ENCODE measurements at places on chromosomes 6 and 20. TPM values are rescaled to one million over a fixed set of nuclear protein-coding genes. Genes with fewer than 3 reads are reported as not detected.

The TMEM244 gene
- not detected for total RNA-seq

The C6orf15 gene
- total RNA-seq = not detected

The THBS2 gene
- 53.9 TPM for total RNA-seq

The HEY2 gene
- total RNA-seq = 19.9 TPM

The RNF182 gene
- total RNA-seq = 0.81 TPM

The SLC52A3 gene
- 3.0 TPM for total RNA-seq

- DNase-seq = no peak
Measured at GRCh38 chr6:142374965-142375733, 73.3 kb downstream of the ADGRG6 start.

DNA sequence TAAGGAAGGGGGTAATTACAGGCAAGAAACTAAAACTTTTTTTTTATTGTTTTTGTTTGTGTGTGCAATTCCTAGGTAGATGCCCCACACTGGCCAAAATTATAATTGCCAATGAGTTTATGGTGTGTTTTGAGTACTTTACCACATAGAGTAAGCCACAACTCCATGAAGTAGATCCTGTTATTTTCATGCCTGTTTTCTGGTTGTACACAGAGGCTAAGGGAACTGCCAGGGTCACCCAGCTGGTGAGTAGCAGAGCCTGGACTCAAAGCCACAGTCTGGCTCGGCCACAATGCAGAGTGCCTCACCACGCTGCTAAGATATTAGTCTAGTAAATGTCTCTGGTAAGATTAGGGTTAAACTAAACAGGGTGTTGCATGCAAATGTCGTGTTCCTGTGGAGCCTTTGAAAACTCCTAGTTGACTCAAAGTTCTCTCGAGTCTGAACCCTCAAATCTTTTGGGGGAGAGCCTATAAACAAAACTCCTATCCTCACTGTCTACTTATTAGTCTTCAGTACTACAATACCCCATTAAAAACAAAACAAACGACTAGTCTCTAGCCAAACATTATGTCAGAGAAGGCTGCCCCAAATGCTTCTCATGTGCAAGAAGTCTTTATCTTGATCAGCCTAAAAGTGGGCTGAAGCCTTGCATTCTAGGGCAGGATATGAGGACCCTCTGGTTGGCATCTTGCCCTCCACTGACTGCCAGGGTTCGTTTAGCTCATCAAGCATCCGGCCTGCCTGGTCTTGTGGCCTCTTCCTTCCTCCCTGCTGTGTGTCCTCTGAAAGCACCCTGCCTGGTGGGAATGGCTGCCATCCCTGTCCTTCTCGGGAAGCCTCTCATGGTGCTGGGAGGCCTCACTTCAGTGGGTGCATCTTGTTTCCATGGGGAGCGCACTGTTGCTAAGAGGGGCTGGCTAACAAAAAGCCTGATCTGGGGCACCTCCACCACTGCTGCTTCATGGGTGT, 4.2 kb downstream of the DUSP22 start:
- DNase-seq = no peak

GRCh38 chr6:131602781-131603312, 25.2 kb downstream of the MED23 start:
- DNase-seq = no peak

DNA sequence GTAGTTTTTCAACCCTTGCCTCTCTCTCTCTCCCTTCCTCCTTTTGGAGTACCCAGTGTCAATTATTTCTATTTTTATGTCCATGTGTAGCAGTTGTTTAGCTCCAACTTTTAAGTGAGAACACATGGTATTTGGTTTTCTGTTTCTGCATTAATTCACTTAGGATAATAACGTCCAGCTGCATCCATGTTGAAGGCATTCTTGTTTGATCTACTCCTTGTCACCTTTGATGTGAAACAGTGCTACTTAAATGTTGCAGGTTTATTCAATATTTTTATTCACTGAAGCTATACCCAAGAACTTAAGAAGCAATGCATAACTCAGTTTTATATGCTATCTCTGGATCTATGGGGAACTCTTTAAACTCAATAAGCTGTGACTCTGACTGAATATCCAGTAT, 465.2 kb upstream of the ADGRB3 start:
- DNase-seq = no peak

DNA sequence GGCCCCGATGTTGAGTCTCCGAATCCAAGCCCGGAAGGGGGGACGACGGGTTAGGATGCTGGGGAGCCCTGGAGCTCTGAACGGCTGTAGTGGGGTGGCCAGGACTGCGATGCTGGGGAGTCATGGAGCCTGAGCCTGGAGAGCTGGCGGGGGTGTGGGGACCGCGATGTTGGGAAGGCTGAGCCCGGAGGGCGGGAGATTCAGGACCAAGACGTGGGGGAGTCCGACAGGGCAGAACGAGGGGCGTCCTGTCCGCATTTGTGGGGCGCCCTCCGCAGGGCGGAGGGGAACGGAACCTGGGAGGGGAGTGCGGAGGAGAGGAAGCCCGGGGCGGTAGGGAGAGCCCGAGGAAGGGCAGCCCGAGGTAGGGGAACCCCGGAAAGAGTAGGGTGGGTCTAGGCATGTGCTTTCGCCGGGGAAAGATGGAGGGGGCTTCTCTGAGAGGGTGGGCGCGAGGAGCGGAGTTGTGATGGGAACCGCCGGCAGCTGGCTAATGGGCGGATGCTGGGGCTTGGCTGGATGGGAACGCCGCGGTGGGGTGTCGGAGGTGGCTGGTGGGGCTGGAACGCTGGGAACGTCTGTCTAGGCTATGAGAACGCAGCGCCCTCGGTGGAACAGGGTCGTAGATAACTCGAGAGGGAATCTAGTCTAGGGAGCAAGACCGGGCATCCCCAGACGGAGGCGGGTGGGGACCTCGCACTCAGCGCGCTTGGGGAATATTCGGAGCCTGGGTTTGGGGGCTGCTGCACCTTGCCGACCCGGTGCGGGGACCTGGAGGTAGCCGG, 684 bp downstream of the PAQR8 start:
- DNase-seq = peak; percentile 55

GRCh38 chr20:20480689-20481088, 112.8 kb downstream of the INSM1 start:
- no peak for DNase-seq

DNA sequence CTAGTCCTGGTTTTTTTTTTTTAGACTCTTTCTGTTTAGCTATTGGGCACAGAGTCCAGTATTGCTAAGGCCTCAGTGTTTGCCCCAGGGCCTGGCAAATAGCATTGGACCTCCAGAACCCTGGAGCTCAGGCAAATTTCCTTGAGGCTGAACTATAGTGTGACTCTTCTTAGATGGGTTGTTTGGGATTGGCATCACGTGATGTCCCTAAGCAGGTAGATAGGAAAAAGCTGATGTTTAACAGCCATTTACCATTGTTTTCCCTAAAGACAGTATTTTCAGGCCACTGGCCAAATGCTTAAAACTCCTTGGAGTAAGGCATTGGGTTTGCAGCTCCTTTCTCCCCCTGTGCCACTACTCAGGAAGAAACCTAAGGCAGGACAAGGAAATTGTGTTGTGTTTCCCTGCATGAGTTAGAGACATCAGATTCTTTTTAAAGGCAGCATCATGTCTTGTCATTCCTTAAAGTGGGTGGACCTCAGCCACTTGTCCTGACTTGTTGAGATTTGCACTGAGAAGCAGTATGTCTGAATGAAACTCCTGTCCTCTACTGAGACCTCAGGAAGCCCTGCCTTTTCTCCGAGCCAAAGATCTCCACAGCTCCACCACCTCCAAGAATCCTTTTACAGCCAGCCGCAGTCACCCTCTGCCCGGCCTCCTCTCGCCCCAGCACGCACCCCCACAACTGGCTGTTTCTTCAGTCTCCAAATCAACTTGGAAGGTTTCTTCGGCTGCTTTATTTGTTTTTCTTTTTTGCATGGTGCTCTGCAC, 46.2 kb upstream of the RNF144B start:
- DNase-seq = no peak

- no peak for DNase-seq
Measured at GRCh38 chr6:70385901-70386300, 27.4 kb upstream of the FAM135A start.

GRCh38 chr6:12622566-12622965, 94.0 kb upstream of the PHACTR1 start:
- no peak for DNase-seq

Data from ovary (tissue), 10 donors.